Cerebellar nuclear complex (tissue), 1 donor: ENCODE measurements at places on chromosomes 16 and 17.
A peak's percentile ranks its signal among the peaks of the same experiment; 100 is the strongest.

DNA sequence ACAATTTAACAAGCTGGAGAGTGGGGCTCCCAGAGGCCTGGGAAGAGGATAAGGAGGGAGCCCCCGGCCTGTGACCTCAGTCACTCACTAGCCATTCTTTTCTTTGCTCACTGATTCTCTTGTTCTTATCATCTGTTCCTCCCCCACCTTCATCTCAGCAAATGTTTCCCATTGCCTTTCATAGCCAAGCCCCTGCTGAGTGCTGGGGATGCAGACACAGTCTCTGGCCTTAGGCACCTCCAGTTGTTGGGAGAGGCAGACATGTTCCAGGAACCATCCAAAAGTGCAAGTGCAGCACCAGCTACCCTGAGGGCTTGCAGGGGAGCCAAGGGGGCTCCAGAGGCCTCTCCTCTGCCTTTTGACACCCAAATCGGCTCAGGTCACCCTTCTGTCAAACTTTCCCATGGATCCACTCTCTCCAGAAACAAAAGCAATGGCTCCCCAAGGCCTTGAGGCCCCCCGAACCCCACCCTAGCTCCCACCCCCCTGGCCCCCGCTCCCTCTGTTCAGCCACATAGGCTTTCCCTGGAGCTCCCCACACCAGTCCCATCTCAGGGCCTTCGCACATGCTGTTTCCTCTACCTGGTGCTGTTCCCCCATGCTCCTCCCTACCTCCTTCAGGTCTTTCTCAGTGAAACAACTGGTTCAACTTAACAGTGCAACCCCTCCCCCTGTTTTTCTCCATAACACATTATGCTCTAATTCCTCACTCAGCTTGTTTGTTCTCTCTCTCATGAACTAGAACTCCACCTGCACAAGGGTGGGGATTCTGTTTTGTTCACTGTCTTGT is 14.9 kb upstream of the KCNJ12 start:
- DNase-seq, result no peak

- DNase-seq, result no peak
Observed at GRCh38 chr16:74029115-74029792, 267.4 kb upstream of the PSMD7 start.

DNA sequence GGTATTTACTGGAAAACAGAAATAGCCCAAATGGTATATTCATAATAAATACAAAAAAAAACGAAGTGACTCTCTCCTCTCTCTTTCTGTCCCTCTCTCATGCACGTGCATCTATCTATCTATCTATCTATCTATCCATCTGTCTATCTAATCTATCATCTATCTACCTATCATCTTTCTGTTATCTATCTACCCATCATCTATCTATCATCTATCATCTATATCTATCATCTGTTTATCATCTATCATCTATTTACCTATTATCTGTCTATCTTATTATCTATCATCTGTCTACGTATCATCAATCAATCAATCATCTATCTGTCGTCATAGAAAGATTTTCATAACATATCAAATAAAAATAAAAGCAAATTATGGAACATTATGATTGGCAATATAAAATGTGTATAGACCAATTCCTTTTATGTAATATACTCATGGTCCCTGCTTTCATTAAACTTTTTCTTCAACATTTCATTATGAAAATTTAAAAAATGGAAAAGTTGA is 126.7 kb upstream of the CACNG3 start:
- no peak for DNase-seq

GRCh38 chr17:77862890-77863813 is 95.4 kb upstream of the TNRC6C start:
- no peak for DNase-seq

- no peak for DNase-seq
Observed at GRCh38 chr17:57877803-57878377, 28.0 kb upstream of the MRPS23 start.

GRCh38 chr17:17377071-17377967 is 74.1 kb downstream of the NT5M start:
- no peak for DNase-seq

- no peak for DNase-seq
Observed at GRCh38 chr17:67265436-67266019, 20.5 kb upstream of the HELZ start.

GRCh38 chr17:81962499-81963441 is 1.8 kb upstream of the NOTUM start:
- no peak for DNase-seq

DNA sequence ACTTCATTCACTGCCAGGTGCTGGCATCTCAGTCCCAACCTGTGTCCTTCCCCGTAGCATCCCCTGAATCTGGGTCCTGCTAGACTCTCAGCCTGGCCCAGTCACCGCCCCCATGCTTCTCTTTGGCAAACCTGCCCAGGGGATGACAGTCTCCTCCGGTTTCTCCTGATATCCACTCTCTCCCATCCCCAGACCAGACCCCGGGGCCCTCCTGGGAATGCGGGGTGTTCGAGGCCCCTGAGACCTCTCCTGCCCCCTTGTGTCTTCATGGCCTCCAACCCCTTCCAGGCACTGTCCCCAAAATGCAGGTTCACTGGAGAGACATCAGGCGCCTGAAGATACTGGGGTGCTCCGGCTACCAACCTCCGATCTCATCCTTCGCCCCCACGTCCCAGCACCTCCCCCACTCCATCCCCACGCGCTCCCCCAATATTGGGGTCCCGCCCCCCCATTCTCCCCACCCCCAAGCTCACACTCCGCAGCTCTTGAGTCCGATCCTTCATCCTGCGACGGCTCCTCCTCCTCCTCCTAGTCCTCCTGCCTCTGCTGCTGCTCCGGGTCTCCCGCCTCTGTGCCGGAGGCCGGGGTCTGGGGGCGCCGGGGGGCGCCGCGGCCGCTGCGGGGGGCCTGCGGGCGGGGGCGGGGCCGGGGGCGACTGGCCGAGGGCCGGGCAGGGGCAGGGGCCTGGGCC is 399 bp downstream of the STX1B start:
- DNase-seq, result no peak

DNA sequence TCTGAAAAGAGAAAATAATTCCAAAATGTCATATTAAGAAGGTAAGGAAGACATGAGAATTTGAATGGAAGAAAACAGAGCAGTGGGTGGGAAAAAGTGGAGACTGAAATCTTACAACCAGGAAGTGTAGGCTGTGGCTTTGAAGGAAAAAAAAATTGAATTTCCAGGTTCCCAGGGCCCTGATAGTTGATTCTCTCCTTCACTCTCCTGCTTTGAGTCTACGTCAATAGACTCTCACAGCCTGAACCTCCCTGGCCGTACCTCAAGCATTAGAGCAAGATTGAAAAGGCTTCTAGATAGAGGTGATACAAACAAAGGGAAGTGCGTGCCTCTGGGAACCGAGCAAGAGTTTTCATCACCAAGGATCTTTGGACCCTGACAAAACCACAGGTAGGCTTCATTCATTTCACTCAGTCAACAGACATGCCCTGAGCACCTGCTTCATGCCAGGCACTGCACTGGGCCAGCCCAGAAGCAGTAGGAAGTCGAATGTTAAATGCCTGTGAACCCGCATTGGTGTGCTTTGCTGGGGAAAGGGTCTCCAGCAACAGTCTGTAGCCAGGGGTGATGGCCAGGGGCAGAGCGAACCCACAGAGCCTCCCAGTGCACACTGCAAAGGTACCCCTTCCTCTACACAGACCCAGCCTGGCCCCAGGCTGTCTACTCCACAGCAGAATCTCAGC is 163.9 kb downstream of the SLC39A11 start:
- DNase-seq, result no peak

DNA sequence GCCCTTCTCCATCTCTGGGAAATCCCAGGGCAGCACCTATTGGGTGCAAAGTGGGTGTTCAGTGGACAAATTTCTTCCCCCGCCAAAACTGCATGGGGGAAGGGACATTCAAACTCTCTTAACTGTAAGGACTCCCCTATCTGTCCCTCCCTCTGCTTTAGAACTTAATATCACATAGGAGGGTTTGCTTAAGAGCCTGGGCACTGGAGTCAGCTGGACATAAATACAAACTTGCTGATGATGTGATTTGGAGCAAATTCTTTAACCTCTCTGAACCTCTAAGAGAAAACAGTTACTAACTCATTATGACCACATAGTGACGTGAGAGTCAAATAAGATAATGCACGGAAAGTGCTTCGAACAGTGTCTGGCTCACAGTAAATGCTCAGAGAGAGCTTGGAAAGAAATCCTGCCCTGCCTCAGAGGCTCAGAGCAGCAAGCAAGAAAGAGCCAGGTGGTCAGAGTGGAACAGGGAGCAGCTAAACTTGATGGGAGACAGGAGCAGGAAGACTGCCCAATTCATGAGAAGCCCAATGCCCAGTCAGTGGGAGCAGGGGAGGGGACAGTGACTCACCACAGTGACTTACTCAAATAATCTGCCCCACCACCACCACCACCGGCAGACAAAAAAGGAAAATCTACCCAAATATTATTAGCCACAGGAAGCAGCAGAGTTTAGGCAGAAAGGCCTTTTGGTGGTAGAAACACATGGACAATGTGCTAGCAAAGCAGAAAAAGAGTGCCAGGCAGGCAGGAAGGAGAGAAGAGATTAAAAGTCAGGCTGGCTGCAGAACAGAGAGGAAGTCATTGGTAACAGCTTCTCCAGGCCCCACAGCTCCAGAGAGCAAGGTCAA is 23.9 kb upstream of the CCL1 start:
- no peak for DNase-seq

GRCh38 chr16:28491230-28491969 is 474 bp downstream of the CLN3 start:
- DNase-seq, result no peak

GRCh38 chr16:68902003-68902968 is 59.0 kb downstream of the TANGO6 start:
- no peak for DNase-seq

- no peak for DNase-seq
Observed at GRCh38 chr17:41500131-41500911, 5.1 kb downstream of the KRT13 start.

DNA sequence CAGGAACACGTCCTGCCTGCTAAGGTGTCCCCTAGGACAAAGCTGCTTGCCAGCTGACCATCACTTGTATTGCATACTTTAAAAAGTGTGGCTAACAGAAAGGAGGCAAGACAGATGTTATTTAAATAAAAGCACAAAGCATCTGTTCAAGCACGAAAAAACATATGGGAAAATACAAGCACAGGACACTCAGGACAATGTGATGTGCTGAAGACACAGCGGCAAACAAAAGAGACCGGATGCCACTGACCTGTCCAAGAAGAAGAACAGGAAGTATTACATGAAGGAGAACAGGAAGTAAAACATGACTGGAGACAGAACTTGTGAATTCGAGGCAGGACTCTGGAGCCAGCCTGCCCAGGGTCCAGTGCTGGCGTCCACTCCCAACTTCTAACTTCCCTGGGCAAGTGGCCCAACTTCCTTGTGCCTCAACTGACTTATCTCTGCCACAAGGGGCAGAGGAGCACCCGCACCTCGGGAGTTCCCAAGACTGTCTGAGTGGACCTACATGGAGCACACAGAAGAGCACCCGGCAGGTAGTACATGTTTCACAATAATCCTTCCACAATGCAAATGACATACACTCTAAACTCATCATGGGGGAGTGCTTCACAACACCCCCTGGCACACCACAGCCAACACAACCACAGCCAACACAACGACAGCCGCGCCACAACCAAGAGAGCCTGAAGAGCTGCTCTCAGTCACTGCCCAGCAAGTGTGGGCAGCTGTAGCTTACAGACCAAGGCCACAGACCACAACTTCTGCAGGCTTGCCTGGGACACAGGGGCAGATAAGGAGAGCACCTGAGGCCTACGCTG is 36.6 kb downstream of the ANKRD11 start:
- DNase-seq, result no peak

GRCh38 chr17:14797801-14798200 is 467.3 kb downstream of the PMP22 start:
- DNase-seq, result no peak

- DNase-seq, result peak; percentile 75
Observed at GRCh38 chr16:48136547-48137360, 19.0 kb downstream of the ABCC12 start.

DNA sequence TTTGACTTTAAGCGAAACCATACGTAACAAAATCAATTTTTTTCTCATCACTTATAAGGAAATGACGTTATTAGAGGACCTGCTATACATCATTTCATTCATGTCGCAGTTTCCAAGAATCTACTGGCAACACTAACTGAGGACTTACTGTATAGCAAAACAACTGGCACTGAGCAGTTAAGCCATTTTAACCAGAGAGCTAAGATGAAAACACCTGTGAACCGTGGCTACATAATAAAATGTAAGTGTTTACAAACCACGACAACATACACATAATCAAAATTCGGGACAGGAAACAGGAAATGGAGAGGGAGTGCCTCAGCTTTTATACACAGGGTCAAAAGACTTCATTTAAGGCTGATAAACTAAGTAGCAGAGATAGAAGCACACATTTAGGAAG is 29.5 kb downstream of the METTL16 start:
- DNase-seq, result no peak

GRCh38 chr17:79556271-79556670 is 54.6 kb downstream of the RBFOX3 start:
- no peak for DNase-seq

- DNase-seq, result no peak
Observed at GRCh38 chr16:57908409-57908987, 62.4 kb downstream of the CNGB1 start.

- no peak for DNase-seq
Observed at GRCh38 chr17:29778956-29779811, 150.8 kb downstream of the SSH2 start.

DNA sequence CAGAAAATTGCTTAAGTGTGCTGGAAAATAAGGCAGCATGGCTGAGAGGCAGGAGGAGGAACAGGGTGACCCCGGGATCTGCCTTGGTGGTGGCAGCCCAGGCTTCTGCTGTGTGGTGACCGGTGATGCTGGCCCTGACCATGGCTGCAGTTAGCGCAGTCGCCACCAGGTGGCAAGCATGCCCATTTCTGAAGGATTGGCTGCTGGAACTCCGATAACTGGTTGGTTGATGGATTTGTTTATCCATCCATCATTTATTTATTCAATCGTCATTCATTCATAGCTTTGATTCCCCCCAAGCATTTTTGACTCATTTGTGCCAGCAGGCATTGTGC is 29.1 kb upstream of the ITGA3 start:
- peak; percentile 12 for DNase-seq

GRCh38 chr16:10941127-10941933 is 938 bp downstream of the DEXI start:
- no peak for DNase-seq

DNA sequence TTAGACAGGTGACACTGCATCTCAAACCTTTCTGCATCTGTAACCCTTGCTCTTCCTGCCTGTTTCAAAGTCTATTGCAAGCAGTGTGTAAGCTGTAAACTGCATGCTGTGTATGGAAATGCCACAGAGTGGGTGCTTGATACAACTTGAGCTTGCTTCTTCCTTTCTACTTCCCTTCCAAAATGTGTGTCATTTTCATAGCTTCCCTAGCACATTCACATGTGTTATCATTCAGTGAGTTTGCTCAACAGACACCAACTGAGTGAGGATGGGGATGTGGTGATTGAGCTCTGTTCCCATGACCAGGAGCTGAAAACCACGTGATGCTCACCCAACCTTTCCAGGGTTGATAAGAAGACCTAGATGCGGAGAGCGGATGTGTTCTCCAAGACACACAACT is 111.1 kb downstream of the VAT1L start:
- no peak for DNase-seq

DNA sequence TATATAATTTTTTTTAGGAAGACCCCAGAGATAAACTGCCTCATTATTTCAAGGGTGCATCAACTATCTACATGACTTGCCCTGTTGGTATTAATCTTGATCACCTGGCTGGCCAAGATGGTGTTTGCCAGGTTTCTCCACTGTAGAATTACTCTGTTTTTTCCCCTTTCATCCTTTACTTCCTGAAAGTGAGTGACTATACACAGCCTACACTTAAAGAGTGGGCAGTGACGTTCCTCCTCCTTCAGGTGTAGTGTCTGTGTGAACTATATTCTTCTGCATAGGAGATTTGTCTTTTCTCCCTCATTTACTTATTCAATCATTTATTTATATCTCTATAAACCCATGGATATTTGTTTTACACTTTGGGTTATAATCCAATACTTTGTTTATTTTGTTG is 246.7 kb downstream of the IRF8 start:
- no peak for DNase-seq
